Activated CD8-positive, alpha-beta memory T cell treated with anti-CD3 and anti-CD28 coated beads for 4 hours (primary cell): ENCODE measurements at places on chromosomes 7 and 10.

- DNase-seq, result peak; percentile 73
Measured at GRCh38 chr7:150668472-150668911, 17.0 kb upstream of the GIMAP2 start.

- DNase-seq, result no peak
Measured at GRCh38 chr10:100265821-100266485, 1.5 kb downstream of the CWF19L1 start.

- DNase-seq, result no peak
Measured at GRCh38 chr7:131020759-131021261, 286.8 kb upstream of the KLF14 start.

DNA sequence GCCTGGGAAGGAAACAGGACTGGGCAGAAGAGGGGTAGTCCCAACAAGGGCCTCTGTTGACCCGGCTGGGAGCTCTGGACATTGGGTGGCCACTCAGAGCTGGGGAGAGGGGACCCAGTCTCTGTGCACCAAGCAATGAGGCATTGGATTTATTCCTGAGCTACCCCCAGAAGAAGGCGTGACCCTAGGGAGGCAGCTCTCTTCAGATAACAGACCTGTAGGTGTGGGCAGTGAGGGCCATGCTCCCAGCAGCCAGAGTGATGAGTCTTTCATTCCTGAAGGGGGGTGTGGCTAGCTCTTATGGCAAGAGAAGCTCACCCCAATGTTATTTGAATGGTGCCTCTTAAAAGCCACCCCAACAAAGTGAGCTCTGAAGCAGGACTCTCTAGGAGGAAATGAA is 20.4 kb downstream of the TEX36 start:
- DNase-seq, result no peak

DNA sequence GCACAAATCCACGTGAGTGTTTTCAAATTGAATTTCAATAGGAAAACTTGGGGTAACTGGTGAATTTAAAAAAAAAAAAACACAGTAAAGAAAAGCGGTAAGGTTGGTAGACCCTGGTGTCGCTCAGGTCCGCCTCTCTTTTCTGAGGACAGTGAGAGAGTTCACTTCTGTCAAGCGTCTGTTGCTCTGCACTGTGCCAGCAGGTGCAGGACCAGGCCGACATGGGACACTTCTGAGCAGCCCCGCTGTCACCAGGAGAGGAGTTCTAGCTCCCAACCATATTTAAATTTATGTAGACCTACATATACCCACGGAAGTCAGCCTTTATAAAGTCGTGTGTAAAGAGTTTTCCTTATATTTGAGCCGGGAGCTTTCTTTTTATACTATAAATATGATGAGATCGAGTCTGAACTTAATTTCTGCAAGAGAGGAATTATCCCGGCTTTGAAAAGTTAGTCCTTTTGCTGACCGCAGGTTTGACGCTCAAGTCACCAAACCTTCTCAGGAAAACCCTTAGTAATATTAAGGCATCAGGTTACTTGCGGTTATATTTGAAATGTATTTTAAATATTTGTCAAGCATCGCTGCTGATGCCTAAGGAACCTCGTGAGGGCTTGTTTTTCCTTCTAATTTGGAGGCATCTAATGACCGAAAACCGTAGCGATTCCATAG is 531 bp downstream of the IKZF1 start:
- no peak for DNase-seq

GRCh38 chr10:5746197-5746596 is 61.6 kb downstream of the TASOR2 start:
- DNase-seq, result no peak

- DNase-seq, result no peak
Measured at GRCh38 chr10:123995461-123996131, 97.8 kb downstream of the CHST15 start.

DNA sequence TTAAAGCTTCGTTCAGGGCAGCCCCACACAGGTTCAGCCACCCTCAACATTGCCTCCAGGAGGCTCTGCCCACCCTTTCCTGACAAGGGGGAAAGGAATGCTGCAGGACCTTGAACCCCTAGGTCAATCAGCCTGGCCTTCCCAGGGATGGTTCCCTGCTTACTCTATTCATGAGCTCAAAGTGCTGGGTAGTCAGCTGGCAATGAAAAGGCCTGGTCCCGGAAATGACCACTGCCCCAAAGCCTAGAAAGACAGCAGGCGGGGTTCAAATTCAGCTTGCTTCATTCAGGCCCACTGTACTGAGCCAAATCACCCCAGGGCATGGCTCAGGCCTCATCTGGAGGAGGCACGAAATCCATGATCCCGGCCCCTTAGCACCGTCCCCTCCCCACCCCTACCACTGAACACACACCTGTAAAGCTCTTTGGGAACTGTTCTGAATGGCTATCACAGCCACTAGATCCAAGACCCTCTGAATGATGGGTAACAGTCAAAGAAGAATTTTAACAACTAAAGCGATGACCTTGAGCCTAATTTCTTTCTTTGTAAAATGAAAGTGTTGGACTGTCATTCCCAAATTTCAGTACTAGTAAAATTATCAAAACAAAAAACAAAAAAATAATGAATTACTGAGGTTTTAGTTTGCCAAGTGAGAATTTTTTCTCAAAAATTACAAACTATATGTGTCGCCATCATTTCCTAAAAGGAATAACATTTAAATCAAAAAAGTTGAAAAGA is 1.0 kb downstream of the URGCP start:
- no peak for DNase-seq

DNA sequence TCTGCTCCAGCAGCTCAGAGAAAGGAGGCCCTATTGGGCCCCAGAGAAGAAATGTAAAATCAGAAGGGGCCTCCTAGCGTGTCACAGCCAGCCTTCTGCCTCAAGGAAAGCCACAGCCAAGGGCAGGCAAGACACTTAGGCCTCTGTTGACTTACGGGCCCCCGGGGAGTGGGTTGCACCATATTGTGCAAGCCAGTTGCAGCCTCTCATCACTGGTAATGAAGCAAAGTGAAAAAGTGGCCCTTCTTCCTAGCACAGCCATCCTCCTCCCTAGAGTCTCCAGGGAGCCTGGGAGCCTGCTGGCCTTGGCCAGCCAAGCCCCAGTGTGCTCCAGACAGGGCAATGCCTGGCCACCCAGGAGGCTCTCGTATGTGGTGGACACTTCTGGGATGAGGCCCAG is 56.2 kb upstream of the GDF10 start:
- no peak for DNase-seq

DNA sequence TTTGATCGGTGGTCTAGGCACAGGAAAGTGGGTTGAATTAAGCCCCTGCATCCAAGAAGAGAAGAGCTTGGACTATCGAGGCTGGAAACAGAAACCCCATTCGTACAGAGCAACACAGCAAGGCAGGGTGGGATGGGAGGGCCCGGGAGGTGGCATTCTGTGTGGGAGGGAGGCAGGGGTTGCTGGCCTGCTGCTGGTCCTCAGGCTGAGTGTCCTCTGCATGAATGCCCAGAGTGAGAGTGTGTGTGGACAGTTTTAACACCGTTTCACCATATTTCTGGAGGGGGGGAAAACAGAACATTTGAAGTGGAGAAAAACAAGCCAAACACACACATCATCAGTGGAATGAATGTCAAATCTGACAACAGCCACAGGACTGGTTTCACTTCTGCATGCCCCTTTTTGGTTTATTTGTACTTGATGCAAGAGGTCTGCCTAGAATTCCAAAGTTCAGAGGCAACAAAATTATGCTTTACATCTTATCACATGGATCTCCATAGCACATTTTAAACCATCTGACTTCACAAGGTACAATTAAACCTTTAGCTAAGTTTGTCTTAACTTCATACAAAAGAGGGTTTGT is 11.1 kb upstream of the ENO4 start:
- DNase-seq, result no peak

DNA sequence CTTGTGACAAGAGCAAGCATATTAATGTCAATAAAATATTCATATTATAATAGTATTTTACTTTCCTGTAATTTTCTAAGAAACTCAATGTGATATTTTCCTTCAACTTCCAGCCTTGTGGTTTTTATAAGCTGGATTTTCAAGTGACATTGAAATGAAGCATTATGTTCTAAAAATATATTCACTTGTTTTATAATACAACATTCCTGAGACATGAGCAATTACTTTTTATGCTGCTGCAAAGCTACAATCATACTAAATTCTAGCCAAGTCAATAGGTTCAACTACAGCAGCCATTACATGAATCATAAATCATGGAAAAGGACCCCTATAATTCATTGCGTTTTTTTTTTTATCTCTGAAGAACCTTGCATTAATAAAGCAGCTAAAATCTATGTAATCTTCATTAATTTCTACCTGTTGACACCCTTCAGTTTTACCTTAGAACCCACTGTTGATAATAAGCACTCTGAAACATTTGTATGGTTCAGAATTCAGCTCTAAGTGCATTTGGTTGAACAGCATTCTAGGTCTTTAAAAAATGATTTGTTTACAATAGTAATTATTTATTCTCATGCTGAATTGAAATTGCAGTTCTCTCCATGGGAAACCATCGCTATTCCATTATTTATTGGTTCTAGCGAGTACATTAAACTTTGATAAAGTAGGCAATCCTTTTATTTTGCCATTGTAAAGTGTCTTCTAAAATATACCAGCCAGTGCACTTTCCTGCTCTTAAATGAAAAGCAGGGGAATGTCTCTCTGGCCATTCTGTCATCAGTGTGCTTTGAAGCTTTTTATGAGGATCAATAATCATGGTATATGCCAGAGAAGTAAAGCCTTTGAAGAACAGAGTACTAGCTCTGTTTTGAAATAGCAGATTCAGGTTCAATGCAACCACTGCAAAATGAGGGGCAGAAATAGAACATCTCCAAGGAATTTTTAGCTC is 132.6 kb downstream of the GNAT3 start:
- DNase-seq, result no peak

- DNase-seq, result no peak
Measured at GRCh38 chr7:44310221-44310848, 15.1 kb downstream of the CAMK2B start.

DNA sequence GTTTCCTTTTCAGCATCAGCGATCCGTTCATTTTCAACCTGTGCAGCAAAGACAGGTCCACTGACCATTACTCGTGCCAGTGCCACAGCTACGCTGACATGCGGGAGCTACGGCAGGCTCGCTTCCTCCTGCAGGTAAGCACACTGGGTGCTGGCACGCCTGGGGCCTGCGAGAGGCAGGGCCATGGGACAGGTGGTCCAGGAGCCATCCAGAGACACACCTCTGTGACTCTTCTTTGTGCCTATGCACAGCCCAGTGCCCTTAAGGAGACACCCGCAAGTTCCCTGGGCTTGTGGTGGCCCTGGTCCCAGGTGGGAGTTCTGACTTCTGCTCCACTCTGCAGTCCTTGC is 42.2 kb downstream of the LRRC18 start:
- no peak for DNase-seq

DNA sequence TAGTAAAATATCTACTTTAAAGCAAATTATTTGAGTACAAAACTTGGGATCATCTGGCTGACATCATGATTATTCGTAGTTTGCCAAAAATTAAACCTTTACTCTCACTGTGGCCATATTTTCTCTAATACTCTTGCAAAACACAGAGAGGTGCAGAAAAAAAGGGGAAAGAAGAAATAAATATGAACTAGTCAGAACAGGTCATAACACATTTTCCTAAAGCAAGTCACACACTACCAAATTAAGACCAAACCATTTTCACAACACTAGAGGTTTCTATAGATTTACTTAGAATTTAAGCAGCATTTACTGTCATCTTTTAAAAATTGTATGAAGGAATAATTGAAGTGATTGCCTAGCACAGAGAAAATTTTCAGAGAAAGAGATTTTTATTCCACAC is 726.1 kb downstream of the SORCS1 start:
- no peak for DNase-seq

DNA sequence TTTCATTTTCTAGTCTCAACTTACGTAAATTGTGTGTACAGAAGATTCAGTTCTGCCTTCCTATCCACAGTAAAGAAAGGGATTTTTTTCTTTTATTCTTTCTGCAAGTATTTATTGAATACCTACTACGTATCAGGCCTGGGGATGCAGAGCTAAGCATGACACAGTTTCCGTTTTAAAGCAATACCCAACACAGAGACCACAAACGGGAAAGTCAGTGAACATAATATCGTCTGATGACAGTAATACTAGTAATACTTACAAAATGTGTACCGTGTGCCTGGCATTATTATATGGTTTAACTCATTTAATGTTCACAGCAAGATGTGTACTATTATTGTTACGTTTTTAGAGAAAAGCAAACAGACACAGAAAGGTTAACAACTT is 22.4 kb downstream of the REEP3 start:
- no peak for DNase-seq

- no peak for DNase-seq
Measured at GRCh38 chr10:63711867-63712716, 190.9 kb downstream of the REEP3 start.
